Lower leg skin (tissue), 4 donors: ENCODE measurements at places on chromosomes 5 and 9. TPM values are rescaled to one million over a fixed set of nuclear protein-coding genes. Genes with fewer than 3 reads are reported as not detected.
A peak's percentile ranks its signal among the peaks of the same experiment; 100 is the strongest.

GRCh38 chr5:151257731-151258181 lies 4.8 kb downstream of the GM2A start:
- DNase-seq, result peak; percentile 79

- no peak for DNase-seq
Measured at GRCh38 chr9:26504057-26504456, 388.5 kb downstream of the CAAP1 start.

GRCh38 chr5:149792540-149793255 lies 62.6 kb downstream of the PPARGC1B start:
- no peak for DNase-seq

The WDR70 gene
- 22.7 TPM for total RNA-seq

GRCh38 chr5:124948754-124949275 lies 202.4 kb upstream of the ZNF608 start:
- DNase-seq, result no peak

The MLANA gene
- 15.5 TPM for total RNA-seq

- no peak for DNase-seq
Measured at GRCh38 chr5:167940911-167941310, 350.5 kb upstream of the WWC1 start.

DNA sequence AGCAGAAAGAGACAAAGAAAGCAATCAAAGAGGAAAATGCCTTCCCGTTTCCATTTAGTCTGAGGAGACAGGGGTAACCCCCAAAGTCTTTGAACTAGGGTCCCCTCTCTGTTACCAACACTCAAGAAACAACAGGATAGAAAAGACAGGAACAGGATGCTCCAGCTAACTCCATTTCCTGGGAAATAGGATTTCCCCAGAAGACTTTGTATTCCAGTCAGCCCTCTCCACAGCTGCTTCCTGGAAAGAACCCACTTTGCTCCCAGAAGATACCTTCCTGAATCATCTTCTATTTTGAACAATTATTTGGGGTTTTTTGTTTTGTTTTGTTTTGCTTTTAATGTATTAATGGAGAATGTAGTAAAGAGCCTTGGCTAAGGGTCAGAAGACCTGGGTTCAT lies 56.0 kb downstream of the KLHL3 start:
- DNase-seq, result no peak

DNA sequence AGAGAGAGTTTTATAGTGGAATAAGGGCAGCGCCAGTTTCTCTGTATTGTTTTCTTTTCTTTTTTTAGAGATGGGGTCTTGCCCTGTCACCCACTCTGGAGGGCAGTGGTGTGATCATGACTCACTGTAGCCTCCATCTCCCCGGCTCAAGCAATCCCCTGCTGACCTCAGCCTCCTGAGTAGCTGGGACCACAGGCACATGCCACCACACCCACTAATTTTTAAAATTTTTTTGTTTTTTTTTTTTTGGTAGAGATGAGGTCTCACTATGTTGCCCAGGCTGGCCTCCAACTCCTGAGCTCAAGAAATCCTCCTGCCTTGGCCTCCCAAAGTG lies 119.0 kb downstream of the PIK3R1 start:
- DNase-seq, result no peak

The SLC45A2 gene
- total RNA-seq, result 1.5 TPM

The SH3RF2 gene
- total RNA-seq, result 169 TPM
